ENCODE measurements at places on chromosomes 4 and X.

GRCh38 chr4:73964862-73965611, 16.8 kb downstream of the PF4 start:
- DNase-seq: peak; percentile 22

GRCh38 chr4:79281566-79282359, 44.1 kb downstream of the NAA11 start:
- no peak for DNase-seq

DNA sequence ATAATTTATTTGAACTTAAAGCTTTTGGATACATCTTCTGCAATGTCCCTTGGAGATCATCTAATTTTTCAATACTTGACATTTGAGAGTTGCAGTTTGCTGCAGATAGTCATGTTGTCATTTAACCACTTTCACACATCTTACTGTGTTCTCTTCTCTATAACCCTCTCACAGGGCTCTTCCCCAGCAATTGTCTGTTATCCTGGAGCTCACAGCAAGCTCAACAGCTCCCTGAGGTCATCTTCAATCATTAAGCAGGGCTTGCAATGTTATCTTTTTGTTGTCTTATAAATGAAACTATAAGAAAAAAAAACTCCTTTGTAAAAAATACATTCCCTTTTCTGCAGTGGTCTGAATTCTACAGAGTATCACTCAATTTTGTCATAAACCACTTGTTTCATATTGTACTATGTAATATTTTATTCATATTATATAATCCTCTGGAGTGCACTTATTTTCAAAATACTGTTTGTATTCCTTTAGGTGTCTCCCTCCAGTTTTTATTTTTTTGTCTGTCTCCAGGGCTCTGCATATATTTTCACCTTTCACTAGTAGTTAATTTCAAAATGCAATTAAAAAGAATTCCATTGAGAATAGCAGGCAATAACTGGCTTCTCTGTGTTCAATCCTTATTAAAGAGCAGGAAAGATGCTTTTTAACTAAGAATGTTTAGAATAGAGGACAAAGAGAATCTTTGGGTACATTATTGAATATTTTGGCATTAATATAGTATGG, 106.3 kb upstream of the ARSJ start:
- DNase-seq: no peak

DNA sequence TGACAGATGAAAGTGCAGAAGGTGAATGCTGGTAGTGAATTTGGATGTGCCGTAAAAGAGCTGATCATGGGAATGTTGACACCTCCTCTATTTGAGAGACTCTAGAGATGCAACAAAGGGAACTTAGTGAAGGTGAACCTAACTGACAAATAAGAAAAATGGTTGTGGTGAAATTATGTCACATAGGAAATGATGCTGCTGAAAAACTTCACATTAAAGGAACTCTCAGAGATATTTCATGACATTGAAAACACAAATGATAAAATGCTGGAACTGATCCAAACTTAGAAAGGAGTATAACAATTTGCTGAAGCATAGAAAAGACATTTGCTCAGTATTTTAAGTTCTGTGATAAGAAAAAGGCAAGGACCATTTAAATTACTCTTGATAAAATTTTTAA, 31.9 kb downstream of the MGAT4D start:
- DNase-seq: no peak

- DNase-seq: no peak
Measured at GRCh38 chr4:112508356-112508755, 7.6 kb downstream of the NEUROG2 start.
